ENCODE measurements at places on chromosomes 2 and 18.
A peak's percentile ranks its signal among the peaks of the same experiment; 100 is the strongest.

- DNase-seq: no peak
Measured at GRCh38 chr18:80201739-80202138, 45.6 kb downstream of the PARD6G start.

GRCh38 chr18:22594155-22594690 is 176.5 kb upstream of the CTAGE1 start:
- no peak for DNase-seq

DNA sequence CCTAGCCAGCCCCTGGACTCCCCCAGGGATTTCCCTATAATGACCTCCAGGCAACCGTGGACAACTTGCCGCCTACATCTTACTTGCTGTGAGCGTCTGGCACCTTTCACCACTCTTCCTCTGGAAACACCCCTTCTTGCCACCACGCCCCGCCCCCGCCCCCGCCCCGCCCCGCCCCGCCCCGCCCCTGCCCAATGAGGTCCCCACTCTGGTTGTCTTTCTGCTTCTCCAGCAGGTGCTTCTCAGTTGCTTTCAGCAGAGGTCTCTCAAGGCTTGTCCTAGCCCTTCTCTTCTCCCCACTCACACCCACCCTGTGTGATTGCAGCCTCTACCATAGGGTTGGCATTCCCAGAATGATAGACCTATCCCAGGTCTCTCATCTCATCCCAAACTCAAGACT is 214.5 kb downstream of the EN1 start:
- no peak for DNase-seq

DNA sequence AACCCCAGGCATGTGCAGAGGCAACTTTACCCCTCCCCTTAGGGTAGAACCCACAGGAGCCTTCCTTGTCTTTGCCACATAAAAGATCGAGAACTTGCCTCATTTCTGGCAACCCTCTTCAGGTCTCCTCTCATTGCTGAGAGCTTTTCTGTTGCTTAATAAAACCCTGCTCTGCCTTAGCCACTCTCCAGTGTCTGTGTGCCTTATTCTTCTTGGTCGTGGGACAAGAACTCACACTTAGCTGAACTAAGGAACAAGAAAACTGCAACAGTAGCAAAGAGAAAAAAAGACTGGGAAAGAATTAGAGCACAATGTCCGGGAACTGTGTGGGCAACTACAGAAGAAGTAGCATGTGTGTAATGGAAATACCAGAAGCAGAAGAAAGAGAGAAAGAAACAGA is 56.2 kb upstream of the SMIM21 start:
- DNase-seq: no peak

GRCh38 chr18:46264255-46264654 is 160.1 kb downstream of the HAUS1 start:
- no peak for DNase-seq

- no peak for DNase-seq
Measured at GRCh38 chr2:129205766-129206165, 773.7 kb upstream of the RAB6C start.

DNA sequence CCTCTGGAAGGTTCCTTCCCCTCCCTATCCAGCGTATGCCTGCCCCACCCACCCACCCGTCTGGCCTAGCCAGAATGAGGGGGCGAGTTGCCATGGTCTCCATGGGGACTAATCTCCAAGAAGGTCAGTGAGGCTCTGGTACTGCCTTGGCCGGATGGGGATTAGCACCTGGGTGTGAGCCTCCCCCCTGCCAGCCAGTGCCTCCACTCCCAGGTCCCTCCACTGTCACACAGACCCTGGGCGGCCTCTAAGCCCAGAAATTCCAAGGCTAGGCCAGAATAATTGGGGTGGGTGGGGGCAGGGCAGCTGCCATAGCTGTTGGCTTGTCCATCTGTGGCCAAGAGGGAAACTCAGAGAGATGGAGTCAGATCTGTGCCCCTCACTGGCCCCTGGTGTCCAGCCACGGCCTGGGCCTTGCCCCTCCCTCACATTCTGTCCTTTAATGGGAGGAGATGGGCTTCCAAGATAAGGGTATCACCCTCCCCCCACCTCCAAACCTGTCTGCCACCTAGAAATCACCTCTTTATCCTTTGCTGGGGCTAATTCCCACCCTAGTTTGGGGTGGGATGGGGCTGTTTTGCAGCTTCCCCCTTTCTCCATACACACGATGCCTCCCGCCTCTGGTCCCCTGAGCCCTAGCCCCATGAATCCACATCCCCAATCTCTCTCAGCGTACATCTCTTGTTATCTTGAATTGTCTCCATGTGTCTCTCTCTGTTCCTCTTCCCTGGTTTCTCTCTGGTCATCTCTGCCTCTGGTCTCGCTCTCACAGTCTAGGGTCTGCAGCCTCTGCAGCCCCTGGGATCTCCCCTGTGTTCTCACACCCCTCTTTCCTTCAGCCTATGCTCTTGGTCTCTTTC is 6.0 kb upstream of the CRYBA2 start:
- no peak for DNase-seq

DNA sequence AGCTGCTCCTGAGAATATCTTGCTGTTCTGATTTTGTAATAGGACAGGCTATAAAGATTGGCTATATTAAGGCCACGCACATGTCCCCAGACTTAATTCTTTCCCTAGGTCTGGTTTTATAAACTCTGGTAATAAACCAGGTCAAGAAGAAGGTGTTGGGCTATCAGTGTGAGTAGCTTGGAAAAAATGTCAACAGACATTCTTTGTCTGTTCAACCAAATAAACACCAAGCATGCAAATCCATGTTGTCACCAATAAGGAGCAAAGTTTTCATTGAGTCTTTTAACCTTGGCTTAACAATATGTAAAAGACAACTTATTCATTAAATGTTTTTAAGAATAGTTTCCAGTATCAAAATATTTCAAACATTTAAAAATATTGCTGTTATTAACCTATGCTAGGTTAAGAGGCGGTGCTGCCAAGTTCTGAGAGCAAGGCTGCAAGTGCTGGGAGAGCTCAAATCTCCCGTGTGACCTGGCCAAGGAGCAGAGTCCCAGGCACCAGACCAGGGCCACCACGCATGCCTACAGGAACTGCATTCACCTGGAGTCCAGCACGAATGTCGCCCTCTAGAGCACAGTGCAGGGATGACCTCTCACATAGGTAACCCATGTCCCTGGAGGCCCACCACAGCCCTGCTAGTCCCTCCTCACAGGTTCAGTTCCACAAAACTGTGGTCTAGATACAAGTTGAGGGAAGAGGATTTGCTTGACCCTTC is 120.5 kb upstream of the POU3F3 start:
- peak; percentile 25 for DNase-seq

- DNase-seq: no peak
Measured at GRCh38 chr2:175372704-175373701, 191.5 kb upstream of the ATP5MC3 start.

DNA sequence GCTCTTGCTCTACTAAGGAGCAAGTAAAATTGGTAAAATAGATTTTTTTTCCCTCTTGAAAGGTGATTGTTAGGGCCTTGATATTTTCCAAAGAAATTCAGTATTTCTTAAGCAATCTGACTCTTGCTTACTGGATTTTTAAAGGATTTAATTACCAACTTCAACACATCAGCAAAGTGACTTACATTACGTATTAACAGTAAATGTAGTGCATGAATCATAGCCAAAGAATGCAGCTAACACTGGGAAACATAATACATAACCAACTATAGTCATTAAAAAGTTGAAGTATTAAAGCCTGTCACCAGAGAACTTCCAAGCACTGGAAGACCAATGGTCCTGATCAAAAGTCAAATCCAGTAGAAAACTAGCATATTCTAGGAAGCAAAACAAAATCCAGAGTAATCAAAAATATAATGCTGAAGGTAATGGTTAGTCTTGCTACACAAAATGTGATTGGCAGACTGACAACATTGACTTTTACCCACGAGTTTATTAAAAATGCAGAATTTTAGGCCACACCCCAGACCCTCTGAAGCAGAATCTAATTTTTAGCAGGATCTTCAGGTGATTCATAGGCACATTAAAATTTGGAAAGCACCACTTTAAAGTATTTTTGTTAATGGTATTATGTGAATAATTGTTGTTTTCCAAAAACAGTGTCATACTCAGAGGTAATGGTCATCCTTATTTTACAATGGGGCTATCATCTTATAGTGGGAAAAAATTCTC is 31.8 kb upstream of the CAVIN2 start:
- peak; percentile 42 for DNase-seq

DNA sequence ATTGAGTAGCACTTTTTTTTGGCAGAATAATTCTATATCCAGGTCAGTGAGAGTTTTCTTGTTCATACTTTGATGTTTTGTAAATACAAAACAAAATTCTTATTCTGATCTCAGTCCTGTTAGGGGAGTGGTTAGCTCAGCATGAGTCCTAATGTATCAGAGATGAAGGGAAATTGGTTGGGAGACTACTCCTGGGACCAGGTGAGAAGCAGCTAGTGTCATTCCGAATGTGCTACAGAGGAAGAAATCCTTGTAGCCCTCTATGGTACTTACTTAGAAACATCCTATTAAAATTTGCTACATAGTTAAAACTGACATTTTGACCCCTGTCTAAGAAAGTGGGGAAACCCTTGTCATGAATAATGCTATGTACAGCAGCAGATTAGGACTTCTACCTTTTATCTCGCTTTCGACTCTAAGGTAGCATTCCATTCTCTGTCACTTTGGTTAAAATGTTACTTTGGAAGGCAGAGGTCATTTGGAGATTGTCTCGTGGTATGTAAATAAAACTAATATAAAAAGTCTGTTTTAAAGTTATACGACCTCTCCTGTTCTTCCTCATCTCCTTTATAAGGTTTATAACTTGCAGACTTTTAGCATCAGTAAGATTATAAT is 65.8 kb downstream of the PARD3B start:
- DNase-seq: no peak

DNA sequence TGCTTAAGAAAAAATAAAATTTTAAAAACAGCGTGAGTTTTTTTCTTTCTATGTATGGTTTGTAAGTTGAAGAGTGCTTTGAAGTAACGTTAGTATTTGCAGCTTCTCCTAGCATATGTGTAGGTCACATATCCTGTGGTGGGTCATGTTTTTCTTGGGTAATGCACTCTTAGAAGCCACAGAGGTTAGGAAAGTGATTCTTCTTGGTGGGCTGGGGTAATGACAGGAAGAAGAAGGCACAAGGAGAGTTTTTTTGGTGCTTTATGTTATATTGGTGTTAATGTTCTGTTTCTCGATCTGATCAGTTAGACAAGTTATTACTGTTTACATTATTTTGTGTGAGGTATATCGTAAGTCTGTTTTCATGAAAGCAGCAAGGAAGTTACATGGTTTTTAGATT is 109.0 kb downstream of the ICA1L start:
- DNase-seq: no peak

- DNase-seq: no peak
Measured at GRCh38 chr2:100842241-100842922, 22.4 kb downstream of the NPAS2 start.

- DNase-seq: no peak
Measured at GRCh38 chr2:36262581-36262980, 93.0 kb upstream of the CRIM1 start.

DNA sequence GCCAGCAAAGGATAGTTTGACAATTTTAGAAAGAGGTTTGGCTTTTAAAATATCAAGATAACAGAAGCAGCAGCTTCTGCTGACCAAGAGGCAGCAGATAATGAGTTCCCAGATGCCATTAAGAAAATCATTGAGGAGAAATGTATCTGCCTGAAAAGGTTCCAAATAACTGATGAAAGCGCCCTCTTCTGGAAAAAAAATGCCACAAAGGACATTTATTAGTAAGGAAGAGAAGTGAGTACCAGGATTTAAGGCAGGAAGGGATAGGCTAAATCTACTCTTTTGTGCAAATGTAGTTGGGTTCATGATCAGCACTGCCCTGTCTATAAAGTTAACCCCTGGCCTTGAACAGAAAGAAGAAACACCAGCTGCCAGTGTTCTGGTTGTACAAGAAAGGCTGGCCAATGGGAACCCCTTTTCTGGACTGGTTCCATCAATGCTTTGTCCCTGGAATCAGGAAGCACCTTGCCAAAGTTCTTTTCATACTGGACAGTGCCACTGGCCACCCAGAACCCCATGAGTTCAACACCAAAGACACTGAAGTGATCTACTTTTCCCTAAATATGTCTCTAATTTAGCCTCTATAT is 40.6 kb downstream of the DHX57 start:
- DNase-seq: no peak

- DNase-seq: no peak
Measured at GRCh38 chr18:65938592-65939372, 188.0 kb downstream of the CDH7 start.

DNA sequence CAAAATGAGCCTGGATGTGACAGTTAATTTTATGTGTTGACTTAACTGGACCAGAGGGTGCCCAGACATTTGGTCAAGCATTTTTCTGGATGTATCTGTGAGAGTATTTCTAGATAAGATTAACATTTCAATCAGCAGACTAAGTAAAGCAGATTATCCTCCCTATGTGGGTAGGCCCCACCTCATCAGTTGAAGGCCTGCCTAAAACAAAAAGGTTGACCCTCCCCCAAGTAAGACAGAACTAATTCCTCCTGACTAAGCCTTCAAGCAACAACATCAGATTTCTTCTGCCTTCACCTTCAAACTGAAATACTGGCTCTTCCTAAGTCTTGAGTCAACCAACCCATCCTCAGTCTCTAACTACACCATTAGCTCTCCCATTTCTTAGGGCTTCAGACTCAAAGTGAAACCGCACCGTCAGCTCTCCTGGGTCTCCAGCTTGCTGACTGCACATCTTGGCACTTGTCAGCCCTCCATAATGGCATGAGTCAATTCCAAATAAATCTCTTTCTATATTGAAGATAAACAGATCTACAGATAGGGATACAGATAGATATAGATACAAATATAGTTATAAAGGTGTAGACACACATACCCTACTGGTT is 47.9 kb downstream of the MEMO1 start:
- DNase-seq: no peak

DNA sequence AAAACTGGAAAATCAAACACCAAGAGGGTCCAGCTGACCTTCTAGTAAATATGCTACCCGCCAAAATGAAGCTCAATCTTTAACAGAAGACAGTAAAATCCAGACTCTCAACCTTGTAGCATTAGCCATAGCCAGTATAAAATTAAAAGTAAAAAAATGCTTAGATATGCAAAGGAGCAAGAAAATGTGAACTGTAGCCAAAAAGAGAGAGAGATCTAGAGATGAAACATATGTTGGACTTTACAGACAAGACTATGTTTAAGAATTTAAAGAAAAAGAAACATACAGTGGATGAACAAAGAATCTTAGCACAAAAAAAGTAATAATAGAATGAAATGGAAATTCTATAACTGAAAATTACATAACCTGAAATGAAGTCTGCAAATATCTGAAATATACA is 344.5 kb downstream of the LRATD1 start:
- no peak for DNase-seq

DNA sequence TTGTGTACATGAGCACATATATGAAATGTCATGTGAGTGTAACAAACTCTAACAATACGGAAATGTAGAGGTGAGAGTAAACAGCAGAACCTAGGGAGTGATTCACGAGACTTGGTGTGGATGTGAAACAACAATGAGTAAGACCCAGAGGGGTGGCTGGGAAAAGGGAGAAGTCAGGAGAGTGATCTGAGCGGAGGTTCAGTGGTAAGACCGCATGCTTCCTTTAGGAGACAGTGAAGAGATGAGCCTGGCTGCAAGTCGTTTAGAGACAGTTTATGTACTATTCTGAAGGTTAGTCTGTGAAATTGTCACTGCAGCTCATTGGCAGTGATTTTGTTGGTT is 150.6 kb downstream of the PRPF40A start:
- no peak for DNase-seq
